Esophagus (tissue), 2 donors: ENCODE measurements at places on chromosomes 11 and 22. TPM values are rescaled to one million over a fixed set of nuclear protein-coding genes. Genes with fewer than 3 reads are reported as not detected.

Gene IFTAP
- 11.9 TPM for polyA plus RNA-seq

Gene SOX10
- 0.99 TPM for polyA plus RNA-seq

Gene KRTAP5-11
- not detected for polyA plus RNA-seq

Gene SMIM35
- 0.02 TPM for polyA plus RNA-seq

Gene ZFTA
- polyA plus RNA-seq = 3.3 TPM

Gene NXPE2
- not detected for polyA plus RNA-seq

Gene CCDC15
- polyA plus RNA-seq = 0.69 TPM
